ENCODE measurements at places on chromosomes 5 and 9.

DNA sequence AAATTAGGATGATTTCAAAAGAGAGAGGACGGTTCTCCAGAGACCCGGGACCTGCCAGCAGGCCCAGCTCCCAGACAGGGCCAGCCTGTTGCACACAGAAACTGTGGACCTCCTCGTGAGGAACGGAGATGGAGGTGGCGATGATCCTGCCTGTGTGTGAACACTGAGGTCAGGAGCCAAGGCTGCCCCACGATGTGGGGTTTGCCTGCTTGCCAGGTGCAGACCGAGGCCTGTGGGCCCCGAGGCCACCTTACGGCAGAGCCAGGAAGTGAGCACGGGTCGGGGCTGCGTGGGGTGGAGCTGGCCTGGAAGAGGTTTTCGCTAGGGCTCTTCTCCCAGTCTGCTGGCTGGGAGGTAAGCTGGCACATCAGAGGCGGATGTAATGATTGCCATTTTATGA, 4.3 kb downstream of the FAM163B start:
- no peak for DNase-seq

- no peak for DNase-seq
Observed at GRCh38 chr5:174047472-174048099, 2.1 kb downstream of the NSG2 start.

GRCh38 chr9:130183133-130183762, 11.0 kb downstream of the NCS1 start:
- DNase-seq: no peak

GRCh38 chr9:108181441-108181840, 674.3 kb downstream of the ACTL7B start:
- DNase-seq: no peak

GRCh38 chr9:87527211-87527916, 29.7 kb downstream of the DAPK1 start:
- DNase-seq: no peak
